Osteocyte (in vitro differentiated cells): ENCODE measurements at places on chromosomes 12 and 14.

- DNase-seq: peak; percentile 57
Measured at GRCh38 chr12:1932264-1932777, 13.9 kb upstream of the CACNA2D4 start.

DNA sequence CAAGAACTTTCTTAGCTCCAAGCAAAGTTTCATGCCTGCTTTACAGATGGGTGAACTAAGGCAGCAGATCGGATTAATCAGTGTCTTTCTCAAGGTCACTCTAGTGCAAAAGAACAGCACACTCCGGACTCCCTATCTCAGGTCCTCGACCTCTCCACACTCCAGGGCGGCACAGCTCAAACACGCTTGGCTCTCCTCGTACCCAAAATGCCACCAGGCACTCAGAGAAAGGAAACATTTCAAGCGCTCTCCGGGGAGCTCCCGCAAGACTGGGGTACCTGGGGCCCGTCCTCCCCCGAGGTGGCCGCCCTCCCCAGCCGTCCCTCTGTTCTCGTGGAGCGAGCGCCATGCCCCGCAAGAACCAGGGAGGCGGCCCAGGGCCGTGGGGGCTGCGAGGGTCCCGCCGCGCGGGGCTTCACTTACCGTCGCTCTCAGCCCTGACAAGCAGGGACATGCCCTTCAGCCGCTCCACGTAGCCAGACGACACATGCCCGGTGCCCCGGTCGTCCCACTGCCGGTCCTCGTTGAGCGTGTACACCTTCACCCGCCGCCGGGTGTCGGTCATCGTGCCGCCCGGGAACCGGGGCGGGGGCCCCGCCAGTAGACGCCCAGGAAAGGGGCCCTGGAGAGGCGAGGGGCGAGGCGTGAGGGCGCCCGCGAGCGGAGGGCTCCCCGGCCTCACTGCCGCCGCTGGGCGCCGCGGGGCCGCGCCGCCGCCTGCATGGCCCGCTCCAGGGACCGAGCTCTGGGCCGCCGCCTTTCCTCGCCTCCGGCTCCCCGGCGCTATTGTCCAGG lies 830 bp downstream of the PPP4R3A start:
- peak; percentile 87 for DNase-seq

- DNase-seq: no peak
Measured at GRCh38 chr12:55420307-55420962, 5.6 kb upstream of the OR6C76 start.

DNA sequence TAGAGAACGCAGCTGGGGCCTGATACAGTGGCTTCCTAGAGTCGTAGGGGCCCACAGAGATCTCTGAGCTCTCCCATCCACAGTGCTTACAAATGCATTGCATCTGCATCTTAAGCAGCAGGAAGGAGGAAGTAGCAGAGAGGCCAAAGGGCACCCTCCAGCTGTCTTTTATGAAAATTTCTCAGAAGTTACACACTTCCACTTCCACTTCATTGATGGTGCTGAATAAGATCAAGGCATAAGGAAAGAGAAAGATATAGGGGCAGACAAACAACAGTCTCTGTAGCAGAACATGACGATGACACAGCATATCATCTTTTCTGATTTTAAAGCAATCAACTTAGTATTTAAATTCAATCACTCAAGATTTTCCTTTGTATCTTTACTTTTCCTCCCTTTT lies 51.6 kb upstream of the ABCC9 start:
- DNase-seq: no peak

- DNase-seq: no peak
Measured at GRCh38 chr12:57149245-57149900, 2.0 kb upstream of the LRP1-AS start.

DNA sequence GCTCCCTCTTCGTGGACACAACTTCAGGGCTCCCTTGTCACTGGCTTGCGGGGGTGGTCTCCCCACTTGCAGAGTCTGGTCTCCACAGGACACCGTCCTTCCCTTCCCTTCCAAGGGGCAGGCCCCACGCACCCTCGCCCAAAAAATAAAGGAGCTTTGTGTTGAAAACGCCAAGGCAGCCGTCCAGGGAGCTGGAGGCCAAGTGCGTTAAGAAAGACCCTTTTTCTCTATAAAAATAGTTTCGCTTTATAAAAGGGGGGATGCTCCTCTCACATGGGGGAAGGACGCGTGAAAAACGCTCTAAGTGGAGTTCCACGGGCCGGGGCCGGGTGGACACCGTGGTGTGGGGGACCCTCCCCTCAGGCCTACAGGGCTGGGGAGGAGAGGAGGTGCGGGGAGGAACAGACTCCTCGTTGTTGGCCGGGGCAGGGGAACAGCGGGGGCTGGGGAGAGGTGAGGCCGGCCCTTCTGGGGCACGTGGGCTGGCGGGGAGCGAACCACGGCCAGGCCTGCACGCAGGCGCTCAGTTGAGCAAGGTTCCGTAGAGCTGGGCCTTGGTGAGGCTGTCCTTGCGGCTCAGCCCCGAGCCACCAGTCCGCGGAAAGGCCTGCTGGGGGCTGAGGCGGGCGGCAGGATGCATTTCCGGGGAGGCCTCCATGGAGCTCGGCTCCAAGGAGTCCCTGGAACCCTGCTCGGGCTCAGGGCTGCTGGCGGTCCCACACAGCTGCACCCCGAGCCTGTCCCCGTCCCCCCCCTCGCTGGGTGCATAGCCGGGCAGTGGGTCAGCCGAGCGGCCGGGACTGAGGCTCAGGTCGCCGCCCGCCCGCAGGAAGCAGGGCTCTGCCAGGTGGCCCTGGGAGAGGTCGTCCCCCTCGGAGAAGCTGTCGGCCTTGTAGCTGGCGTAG lies 49.5 kb downstream of the BEGAIN start:
- no peak for DNase-seq

- DNase-seq: no peak
Measured at GRCh38 chr12:80862531-80862930, 75.2 kb downstream of the LIN7A start.

GRCh38 chr12:65510007-65510406 lies 231.5 kb downstream of the MSRB3 start:
- DNase-seq: peak; percentile 21

DNA sequence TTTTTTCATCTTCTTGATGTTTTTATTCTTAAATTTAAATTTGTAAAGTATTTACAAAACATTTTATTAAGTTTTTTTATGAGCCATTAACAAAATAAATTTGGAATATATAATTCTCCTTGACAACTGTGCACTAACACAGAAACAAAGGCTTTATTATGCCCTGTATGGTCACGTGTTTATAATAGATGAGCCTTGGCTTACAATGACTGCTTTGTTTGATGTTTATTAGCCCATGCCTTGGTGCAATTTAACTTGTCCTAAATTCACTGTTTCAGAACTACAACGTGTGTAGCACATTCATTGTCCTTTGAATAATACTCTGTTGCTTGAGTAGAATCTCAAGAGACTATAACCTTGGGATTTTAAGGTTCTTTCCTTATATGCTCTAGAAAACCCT lies 59.8 kb downstream of the CNTN1 start:
- no peak for DNase-seq

DNA sequence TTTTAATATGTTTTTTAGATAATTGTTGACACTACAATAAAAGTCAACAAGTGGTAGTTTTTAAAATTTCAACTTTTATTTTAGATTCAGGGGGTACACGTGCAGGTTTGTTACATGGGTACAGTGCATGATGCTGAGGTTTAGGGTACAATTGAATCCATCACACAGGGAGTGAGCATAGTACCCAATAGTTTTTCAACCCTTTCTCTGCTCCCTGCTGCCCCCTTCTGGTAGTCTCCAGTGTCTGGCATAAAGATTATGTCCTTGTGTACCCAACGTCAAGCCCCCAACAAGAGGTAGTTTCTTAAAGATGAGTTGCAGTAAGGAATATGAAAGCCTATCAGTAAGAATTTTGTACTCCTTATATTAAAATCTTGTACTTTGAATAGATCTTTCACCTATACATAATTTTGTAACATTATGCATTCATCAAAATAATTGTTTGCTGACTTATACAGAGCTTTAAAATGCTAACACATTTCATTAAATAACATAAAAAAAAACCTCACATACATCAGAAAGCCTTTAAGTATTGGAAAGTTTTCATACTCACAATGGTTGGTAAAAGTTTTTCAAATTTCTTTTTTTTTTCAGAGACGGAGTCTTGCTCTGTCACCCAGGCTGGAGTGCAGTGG lies 5.4 kb upstream of the RALGAPA1 start:
- no peak for DNase-seq

- no peak for DNase-seq
Measured at GRCh38 chr12:51127050-51127729, 43.8 kb upstream of the CSRNP2 start.

- no peak for DNase-seq
Measured at GRCh38 chr14:76123426-76124225, 28.1 kb upstream of the GPATCH2L start.

DNA sequence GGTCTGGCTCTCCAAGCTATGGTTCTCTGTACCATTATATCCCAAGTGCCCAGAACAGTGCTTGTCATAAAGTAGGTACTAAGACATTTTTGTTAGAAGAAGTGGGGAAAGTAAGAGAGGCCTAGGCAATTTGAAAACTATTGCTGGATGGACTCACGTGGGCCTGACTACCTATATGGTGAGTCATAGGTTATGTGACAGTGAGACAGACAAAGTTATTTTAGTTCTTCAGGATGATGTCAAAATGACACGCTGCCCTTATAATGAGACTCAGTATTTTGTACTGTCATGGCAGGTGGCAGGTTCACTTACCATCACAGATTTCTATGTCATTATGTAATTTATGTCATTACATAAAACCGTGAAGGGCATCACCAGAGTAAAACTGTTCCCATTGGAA lies 53.1 kb downstream of the PARP11 start:
- no peak for DNase-seq

GRCh38 chr12:15180325-15180724 lies 40.9 kb downstream of the RERG start:
- no peak for DNase-seq

GRCh38 chr12:2290516-2291065 lies 237.8 kb downstream of the CACNA1C start:
- no peak for DNase-seq

GRCh38 chr12:27493260-27493940 lies 30.6 kb upstream of the PPFIBP1 start:
- no peak for DNase-seq

- DNase-seq: no peak
Measured at GRCh38 chr12:104737791-104738301, 220.2 kb downstream of the SLC41A2 start.

- no peak for DNase-seq
Measured at GRCh38 chr12:70052931-70053497, 190.2 kb upstream of the CNOT2 start.

- no peak for DNase-seq
Measured at GRCh38 chr12:78695749-78696148, 168.8 kb upstream of the SYT1 start.

GRCh38 chr14:96085369-96085768 lies 46.2 kb downstream of the C14orf132 start:
- DNase-seq: no peak

DNA sequence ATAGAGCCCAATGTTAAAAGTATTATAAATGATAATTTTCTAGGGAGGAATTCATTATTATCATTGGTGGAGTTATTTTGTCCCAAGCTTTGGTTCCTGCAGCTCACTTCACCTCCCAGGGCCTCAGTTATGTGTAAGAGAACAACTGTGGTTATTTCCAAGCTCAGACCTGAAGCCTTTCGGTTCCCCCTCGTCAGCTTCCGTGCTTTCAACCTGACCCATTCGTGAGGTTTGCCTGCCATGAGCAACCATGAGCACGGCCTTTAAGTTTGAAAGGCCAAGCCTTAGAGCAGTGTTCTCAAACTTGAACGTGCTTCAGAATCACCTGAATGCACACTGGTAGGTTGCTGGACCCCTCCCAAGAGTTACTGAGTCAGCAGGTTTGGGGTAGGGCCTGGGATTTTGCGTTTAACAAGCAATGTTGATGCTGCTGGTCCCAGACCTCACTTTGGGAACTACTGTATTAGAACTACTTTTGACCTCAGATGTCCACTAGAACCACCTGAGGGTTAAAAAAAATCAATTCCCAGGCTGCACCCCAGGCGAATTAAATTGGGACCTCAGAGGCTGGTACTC lies 133.0 kb upstream of the PRMT8 start:
- no peak for DNase-seq

DNA sequence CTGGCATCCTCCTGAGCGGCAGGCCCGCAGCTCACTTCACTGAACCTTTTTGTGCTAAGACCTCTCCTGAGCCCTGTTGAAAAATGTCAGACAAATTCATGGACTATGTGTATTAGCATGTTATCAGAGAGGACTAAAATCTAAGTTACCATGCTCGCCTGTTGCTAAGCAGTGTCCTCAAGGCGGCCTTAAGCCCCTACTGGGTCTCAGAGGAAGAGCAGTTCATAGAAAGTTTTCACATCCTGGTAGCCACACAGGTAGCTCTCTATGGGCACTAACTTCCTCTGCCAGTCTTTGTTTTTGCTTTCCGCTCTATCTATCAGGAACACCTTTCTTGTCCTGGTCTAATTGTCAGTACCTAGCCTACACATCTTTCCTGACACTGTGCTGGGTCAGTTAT lies 306.6 kb upstream of the MIS18BP1 start:
- DNase-seq: no peak

DNA sequence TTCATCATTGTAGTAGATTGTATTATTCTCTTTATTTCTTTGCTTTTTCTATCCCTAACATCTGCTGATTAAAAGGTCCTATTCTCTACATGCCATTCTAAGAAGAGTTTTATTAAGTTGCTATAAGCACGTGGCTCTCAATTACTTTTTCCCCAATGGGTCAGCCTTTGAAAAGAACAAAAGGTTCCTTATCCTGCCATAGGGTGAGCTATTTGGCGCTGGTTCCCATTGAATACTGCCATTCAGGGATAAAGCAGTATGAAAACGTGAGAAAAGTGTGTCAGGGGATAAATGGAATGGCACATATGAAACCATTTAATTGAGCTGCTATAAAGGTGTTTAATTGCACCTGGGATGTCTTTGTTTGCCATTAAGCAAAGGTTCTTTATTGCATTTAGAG lies 80.9 kb downstream of the SYNE2 start:
- no peak for DNase-seq

DNA sequence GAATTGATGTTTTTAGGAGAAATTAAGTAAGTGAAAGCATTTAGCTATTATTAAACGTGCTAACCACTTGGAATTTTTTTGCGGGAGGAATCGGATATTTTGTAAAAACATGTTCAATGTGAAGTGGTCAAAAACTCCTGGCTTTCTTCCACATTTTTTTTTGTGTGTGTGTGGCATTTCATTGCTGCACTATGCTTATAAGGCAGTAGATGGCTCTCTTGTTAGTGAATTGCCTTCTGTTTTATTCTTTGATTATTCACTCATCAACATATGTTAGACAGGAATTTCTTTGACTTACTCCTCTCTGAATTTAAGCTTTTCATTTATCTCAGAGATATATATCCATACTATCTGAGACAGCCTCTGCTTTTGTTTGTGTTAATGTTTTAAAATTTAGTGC lies 71.3 kb downstream of the DERA start:
- DNase-seq: no peak

DNA sequence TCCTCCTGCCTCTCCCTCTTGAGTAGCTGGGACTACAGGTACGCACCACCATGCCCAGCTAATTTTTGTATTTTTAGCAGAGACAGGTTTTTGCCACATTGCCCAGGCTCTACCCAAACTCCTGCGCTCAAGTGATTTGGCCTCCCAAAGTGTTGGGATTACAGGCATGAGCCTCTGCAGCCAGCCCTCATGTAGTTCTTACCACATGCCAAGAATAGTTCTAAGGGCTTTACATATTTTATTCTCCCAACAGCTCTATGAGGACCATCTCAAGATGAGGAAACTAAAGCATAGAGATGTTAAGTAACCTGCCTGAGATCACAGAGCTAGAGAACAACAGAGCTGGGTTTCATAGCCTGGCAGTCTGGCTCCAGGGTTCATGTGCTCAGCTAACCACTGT lies 37.9 kb upstream of the ALDH2 start:
- DNase-seq: no peak

- no peak for DNase-seq
Measured at GRCh38 chr12:6551063-6551461, 4.8 kb downstream of the IFFO1 start.

GRCh38 chr12:122942637-122943036 lies 23.6 kb downstream of the ABCB9 start:
- no peak for DNase-seq
